ENCODE measurements at places on chromosomes 4 and X.

- DNase-seq = no peak
These were observed 886 bp upstream of the NDST3 start for GRCh38 chr4:118033148-118034052.

DNA sequence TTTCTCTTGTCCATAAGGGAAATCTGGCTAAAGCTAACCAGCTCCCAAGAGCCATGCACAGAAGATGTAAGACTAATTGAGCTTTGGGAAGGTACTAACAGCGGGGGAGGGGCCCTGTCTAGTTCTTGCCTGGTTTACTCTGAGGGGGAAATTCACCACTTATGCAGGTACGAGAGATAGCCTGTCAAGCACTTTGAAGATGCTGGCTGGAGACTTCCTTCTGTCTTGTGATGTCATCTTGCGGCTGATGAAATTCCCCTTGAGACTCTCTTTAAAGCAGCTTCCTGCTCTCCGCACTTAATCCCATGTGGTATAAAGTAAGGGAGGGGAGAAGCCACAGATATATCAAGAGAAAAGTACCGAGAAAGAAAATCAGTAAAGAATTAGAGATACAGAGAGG lies 345.3 kb downstream of the MAPK10 start:
- no peak for DNase-seq

- no peak for DNase-seq
These were observed 58.7 kb upstream of the KDR start for GRCh38 chr4:55183926-55184599.

DNA sequence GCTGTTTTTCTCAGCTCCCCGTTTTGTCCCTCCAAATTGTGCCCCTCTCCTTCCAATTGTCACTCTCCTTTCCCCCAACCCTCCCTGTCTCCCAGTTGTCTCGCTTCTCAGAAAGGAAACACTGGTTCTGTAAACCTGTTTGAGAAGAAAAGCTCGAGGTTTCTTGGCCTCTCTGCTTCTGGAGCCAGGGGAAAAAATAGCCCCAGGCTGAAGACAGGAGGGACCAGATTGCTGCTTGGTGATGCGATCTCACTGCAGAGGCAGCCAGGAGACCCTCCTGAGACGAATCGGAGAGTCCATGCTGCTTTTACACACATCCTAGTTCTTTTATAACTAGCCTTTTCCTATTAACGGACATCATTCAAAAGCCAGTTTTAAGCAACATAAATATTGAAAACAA lies 21.2 kb downstream of the TRIML1 start:
- no peak for DNase-seq
